Activated CD8-positive, alpha-beta memory T cell treated with anti-CD3 and anti-CD28 coated beads for 1 hour (primary cell): ENCODE measurements at places on chromosomes 11 and 22.

GRCh38 chr11:8293171-8293570 is 29.5 kb upstream of the LMO1 start:
- DNase-seq, result no peak

GRCh38 chr22:50507991-50508884 is at the start of gene NCAPH2:
NCAPH2 (plus strand) TSS chr22:50508224; CDS start chr22:50508338, 114 bp downstream.
- peak; percentile 94 for DNase-seq

DNA sequence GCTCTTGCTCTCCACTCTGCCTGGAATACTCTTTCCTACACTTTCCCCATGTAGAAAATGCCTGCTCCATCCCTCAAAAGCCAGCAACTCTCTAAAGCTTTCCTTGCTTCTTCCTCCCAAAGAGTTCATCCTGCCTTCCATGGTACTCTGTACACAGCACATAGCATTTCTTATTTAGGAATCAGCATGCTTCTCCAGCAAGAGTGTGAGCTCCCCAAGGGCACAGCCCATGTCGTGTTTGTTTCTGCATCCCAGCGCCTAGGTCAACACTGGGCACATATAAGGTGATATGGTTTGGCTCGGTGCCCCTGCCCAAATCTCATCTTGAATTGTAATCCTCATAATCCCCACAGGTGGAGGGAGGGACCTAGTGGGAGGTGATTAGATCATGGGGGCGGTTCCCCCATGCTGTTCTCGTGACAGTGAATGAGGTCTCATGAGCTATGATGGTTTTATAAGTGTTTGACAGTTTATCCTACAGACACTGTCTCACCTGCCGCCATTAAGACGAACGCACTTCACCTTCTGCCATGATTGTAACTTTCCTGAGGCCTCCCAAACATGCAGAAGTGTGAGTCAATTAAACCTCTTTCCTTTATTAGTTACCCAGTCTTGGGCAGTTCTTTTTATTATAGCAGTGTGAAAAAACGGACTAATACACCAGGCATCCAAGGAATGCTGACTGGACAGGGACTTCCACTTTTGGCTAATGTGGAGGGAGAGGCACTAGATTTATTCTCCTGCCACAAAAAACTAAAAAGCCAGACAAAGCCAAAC is 8.2 kb downstream of the VPS37C start:
- DNase-seq, result no peak

GRCh38 chr11:1487851-1488574 is 1.4 kb upstream of the MOB2 start:
- DNase-seq, result no peak

GRCh38 chr22:36760786-36761185 is 15.1 kb downstream of the IFT27 start:
- no peak for DNase-seq

DNA sequence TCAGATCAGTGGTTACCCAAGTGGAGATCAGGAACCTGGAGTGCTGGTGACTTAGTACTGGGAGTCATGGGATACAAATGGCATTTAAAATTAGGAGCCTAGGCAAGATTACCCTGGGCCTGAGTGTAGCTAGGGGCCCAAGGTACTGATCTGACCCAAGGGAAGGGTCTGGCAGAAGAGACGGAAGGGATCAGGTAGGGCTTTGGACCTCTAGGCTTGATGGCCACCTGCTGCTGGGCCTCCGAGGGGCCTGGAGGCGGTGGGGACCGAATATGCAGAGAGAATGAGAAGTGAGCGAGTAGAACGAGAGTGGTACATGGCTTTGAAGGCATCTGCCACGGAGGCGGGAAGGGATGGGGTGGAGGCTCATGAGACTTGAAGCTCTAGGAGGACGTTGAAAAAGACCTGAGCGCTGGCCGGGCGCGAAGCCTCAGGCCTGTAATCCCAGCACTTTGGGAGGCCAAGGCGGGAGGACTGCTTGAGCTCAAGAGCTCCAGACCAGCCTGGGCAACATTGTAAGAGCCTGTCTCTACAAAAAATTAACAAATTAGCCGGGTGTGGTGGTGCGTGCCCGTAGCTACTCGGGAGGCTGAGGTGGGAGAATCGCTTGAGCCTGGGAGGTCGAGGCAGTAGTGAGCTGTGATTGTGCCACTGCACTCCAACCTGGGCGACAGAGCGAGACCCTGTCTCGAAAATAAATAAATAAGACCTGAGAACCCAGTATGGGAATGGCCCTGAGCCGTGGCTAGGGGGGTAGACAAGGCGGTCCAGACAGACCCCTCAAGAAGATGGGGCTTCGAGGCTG is 563 bp upstream of the PPIL2 start:
- DNase-seq, result no peak

- DNase-seq, result no peak
These were observed 86.2 kb downstream of the GALNT18 start for GRCh38 chr11:11535611-11536010.

- DNase-seq, result no peak
These were observed 755.8 kb downstream of the NTM start for GRCh38 chr11:132125988-132126871.

DNA sequence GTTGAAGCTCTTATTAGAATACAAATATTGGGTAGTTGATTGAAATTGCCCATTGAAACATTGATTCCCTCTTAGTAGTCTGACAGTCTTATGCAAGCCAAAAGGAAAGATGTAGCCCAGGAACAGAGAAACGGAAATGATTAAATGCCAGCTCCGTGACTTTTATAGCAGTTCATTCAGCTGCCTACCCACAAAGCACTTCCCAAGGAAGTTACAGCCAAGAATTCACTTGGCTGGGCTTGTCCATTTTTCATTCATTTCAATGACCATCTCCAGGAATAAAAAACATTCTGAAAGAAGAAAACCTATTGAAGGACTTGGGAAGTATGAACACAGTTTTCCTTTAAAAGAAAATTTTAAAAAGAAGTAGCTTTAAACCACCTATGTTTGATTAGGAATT is 62.0 kb downstream of the NCAM1 start:
- DNase-seq, result no peak

- no peak for DNase-seq
These were observed 26.0 kb upstream of the LRRC10B start for GRCh38 chr11:61482513-61482912.

DNA sequence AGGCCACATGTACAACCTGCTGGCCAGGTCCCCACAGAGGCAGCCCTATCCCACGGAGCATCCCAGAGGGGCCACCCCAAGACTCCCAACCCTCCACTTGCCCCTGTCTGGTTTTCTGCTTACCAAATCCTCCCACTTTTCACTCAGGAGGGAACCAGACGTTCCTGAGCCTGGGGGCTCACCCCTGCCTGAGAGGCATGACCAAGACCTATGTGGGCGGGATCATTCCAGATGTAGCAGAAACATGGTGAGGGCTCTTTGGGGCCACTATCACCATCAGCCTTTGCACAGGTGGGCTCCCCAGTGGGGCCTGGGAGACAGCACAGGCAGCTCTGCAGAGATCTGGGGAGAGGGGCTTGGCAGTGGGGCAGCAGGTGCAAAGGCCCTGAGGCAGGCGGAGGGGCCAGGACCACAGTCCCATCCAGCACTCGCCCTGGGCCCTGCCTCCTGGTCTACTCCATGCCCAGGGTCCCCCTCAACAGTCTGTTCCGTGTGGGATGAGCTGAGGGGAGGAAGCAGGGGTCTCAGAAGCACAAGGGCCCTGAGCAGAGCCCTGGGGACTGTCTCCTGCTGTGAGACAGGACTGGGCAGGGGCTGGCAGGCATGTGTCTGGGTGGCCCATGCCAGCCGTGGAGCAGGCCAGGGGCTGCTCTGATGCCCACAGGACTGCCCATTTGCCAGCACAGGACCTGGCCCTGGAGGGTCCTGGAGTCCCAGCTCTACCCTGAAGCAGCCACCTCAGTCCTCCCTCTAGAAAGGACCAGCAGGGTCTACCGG is 9.4 kb downstream of the PIM3 start:
- no peak for DNase-seq

- DNase-seq, result no peak
These were observed 50.6 kb upstream of the MPEG1 start for GRCh38 chr11:59263225-59263894.

- no peak for DNase-seq
These were observed 15.0 kb upstream of the PRR5 start for GRCh38 chr22:44686873-44687600.
